BJ (cell line): ENCODE measurements at places on chromosomes 7 and 10.

DNA sequence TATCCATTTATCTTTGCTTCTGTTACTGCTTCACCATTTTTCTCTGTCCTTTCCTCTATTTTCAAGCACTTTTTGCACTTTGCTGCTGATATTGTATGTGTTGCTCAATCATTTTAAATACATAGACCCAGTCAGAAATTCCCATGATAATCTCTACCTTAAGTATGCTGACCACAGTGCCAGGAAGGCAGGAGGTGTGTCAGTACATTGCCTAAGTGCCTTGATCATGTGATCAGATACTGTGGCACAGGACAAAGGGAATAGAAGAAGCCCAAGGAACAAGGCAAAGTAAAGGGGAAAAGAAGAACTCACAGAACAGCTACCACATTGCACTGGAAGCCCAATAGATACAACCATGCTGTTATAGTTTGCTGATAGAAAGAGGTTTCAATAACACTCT is 53.7 kb upstream of the CD36 start:
- no peak for DNase-seq

DNA sequence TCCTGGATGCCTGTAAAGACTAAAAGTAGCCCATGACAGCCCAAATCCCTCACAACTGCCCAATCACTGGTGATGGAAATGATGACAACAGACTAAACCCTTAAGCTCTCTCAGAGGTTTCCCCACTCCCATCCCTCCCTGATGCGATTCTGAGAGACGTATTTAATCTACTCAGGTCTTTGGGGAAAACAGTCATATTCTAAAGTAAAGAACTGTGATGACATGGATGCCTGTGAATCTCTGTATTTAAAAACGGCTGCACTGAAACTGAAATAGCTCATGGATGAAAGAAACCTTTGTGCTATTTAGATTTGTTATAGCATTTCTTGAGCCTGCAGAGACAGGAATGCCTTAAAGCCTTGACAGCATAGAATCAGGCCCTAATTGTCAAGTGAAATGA is 28.5 kb downstream of the VPS41 start:
- no peak for DNase-seq

- no peak for DNase-seq
These were observed 511.4 kb upstream of the GALNT17 start for GRCh38 chr7:70620333-70621055.

- no peak for DNase-seq
These were observed 70.9 kb upstream of the INHBA start for GRCh38 chr7:41773756-41774155.

GRCh38 chr7:2732388-2732787 is 44.4 kb downstream of the AMZ1 start:
- DNase-seq = no peak

- DNase-seq = no peak
These were observed 3.2 kb downstream of the INSIG1 start for GRCh38 chr7:155300641-155301452.

GRCh38 chr7:118218413-118219156 is 5.9 kb upstream of the ANKRD7 start:
- DNase-seq = no peak

DNA sequence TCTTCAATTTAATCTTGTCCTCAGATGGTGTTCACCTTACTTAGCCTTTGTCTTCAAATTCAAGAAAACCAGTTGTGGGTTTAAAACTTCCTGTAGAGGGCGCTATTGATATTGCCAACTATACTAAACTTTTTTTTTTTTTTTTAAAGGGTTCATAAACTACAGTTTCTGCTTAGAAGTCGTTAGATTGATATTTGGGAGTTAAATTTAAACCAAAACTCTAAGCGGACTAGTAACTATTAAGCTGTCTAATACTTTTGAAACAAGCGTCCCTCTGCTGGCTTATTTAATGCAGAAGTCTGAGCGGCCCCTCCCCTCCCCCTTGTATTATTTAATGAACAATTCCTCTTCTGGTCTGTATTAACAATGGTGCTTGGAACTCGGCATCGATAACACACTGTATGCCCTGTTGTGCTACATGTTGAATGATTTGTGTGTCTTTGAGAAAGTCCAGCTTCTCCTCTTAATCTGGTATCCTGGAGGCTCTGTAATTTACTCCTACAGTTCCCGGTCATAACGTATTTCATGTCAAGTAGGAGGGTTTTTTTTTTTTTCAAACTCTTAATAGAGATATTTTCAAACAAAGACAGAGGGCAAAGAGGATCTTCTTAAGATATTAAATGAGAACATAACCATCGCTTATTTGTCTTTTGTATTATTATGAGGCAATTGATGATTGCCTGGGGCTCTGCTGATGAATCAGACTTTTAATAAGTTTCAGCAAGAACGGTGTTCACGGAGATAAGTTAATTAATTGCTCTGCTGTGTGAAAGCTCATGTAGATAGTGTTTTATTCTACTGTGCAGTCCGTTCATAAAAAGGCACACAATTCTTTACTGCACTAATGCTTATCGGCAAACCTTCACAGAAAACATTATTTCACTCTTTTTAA is 22.6 kb upstream of the CREB5 start:
- no peak for DNase-seq

- no peak for DNase-seq
These were observed 65.6 kb downstream of the NAMPT start for GRCh38 chr7:106219170-106219569.

- DNase-seq = no peak
These were observed 20.2 kb upstream of the PDGFA start for GRCh38 chr7:539731-540411.

GRCh38 chr10:103273041-103273441 is 3.9 kb upstream of the INA start:
- peak; percentile 100 for DNase-seq

DNA sequence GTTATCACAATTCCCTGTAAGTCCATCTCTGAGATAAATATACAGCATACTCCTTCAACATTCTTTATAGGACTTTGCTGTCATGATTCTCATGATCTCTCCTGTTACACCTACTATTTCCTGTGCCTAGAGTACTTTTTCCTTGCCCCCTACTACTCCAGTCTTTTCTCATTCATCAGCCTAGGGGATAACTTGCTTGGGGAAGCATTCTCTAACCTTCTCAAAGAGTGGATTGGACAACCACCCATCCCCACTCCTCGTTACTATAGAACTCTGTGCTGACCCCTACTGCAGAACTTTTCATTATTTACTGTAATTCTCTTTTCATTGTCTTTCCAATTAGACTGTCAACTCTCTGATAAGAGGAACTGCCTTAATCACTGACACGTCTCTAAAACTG is 57.4 kb upstream of the TFEC start:
- DNase-seq = no peak

- no peak for DNase-seq
These were observed 11.1 kb downstream of the MCU start for GRCh38 chr10:72702868-72703581.

GRCh38 chr7:42095791-42096190 is 141.2 kb downstream of the GLI3 start:
- no peak for DNase-seq

DNA sequence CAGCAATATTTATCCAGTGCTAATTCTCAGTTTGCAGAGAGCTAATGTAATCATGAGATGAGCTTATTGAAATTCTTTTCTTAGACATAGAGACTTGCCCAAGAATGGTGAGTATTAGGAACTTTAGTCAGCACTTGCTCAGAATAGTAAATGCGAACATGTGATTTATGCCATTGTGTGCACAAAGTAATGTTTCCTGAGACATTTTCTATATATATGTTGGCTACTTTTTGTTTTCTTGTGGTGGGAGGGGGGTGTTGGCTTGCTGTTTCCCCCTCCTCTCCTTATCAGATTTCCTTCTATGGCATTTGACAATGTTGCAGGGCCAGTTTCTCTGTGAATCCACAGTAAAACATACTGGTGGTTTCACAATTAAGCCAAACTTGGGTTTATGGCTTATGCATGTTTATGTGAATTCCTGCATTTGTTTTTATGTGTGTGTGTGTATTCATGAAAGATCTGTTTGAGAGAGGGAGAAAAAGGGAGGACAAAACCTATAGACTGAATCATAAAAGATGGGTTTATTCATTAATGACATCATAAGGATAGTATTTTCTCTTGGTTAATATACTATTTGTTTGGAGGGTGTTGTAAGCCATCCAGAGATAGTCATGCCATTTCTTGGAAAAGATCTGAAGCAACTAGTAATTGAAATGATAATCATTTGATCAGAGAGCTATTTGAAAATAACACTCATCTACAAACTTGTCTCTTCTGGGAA is 36.3 kb downstream of the ARID5B start:
- DNase-seq = no peak

GRCh38 chr10:132189016-132189415 is 2.3 kb downstream of the DPYSL4 start:
- DNase-seq = no peak

GRCh38 chr10:70007116-70007820 is 45.4 kb upstream of the MACROH2A2 start:
- DNase-seq = no peak

- no peak for DNase-seq
These were observed 128.8 kb upstream of the GPR26 start for GRCh38 chr10:123537188-123537961.

DNA sequence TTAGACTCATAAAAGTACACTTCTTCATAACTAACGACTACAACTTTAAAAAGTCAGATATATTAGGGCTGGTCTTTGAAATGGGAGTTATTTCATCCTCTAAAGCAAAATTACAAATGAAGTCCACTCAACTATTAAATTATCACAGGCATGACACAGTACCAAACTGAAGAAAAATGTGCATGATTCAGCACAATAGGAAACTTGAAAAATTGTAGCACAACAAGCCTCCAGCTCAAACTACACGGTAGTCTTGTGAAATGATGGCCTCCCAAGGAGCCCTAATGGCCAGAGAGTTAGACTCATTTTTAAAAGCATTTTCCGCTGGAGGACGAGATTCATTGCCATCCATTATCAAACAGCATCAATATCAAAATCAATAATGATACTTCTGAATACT is 76.4 kb downstream of the MAGI2 start:
- DNase-seq = no peak

GRCh38 chr10:75910032-75910431 is 478.6 kb downstream of the LRMDA start:
- no peak for DNase-seq

DNA sequence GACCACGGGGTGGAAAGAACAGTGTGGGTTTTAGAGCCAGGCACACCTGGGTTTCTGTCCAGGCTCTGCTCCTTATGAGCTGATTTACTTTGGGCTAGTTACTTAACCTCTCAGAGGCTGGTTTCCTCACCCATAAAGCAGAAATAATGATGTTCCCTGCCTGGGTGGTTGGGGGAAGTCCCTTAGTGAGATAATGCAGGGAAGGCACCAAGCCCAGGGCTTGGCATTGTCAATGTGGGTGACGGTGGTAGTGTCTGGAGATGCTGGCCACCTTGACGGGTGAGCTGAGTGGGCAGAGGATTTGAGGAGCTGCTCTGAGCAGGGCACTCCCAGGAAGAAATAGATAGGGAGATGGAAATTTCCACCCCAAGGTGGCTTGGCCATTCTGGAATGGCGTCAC is 65.2 kb downstream of the SH2D4B start:
- no peak for DNase-seq

- peak; percentile 45 for DNase-seq
These were observed 449.9 kb upstream of the ANKRD30A start for GRCh38 chr10:36675458-36675880.

GRCh38 chr10:120683454-120683853 is 167.7 kb upstream of the WDR11 start:
- no peak for DNase-seq

DNA sequence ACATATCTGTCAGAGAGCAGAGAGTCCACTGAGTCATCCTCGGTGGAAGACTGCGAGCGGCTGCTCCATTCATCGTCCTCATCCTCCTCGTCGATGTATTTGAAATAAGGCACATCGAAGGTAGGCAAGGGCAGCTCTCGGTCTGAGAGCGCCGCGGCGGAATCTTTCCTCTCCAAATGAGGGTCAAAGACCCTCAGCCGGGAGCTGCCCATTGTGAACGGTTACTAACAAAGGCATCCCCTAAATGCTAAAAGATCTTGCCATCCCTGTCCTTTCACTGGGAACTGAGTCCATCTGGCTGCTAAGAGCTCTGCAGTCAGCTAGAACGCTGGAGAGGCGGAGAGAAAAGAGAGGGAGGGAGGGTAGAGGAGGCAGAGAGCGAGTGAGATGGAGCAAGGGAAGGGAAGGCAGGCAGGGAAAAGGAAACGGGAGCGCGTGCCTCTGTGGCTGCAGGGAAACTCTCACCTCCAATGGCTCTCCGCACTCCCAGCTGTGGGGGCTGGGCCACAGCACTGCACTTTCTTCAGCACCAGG is 163.4 kb downstream of the RAPGEF5 start:
- no peak for DNase-seq

- no peak for DNase-seq
These were observed 66.6 kb upstream of the SYPL1 start for GRCh38 chr7:106178593-106179134.

- no peak for DNase-seq
These were observed 80.4 kb upstream of the BMPER start for GRCh38 chr7:33824911-33825459.

GRCh38 chr10:102542800-102543418 is 39.1 kb downstream of the SUFU start:
- no peak for DNase-seq

GRCh38 chr10:13496164-13496563 is 32.6 kb downstream of the BEND7 start:
- no peak for DNase-seq

DNA sequence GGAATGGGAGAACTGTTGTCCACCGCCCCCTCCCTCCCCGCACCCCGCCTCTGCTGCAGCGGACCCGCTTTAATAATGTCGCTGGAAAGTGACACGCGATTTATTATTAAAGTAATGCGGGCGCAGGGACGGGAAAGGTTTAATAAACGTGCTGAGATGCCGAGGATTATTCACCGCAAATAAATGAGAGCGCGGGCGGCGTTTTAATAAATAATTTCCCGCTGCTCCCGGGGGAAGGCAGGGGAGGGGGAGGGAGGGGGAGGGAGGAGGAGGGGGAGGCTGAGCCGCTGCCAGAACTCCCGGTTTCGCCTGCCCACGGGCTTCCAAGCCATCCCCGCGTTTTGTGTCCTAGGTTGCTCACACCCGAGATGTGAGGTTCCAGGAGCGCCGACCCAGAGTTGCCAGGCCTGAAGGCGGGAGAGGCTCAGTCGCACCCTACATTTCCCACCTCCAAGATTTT is 5.1 kb downstream of the KAZALD1 start:
- DNase-seq = no peak

DNA sequence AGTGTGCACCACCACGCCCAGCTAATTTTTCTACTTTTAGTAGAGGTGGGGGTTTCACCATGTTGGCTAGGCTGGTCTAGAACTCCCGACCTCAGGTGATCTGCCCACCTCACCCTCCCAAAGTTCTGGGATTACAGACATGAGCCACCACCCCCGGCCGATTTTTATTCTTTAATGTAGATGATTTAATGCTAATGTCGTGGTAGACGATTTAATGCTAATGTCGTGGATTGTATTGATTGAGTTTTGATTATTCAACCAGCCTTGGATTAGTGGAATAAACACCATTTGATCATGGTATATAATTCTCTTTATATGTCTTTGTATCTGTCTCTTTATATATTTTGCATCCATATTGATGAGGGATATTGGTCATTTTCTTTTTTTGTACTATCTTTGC is 52.6 kb downstream of the OGDH start:
- no peak for DNase-seq

DNA sequence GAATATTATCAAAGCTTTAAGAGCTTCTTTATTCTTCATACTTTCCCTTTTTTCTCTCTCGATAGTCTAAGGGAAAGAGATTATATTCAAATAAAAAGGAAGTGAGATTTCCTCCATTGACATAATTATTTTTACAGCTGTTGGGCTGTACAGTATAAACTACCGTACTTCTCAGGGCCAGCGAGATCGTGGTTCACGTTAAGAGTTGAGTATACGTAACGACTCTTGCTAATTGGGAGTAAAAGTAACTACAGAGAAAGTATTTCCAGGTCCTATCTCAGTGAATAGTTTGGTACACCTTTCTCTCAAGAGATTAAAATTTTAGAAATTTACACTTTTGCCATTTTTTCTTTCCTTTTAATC is 57.8 kb downstream of the INPP5F start:
- DNase-seq = no peak
